Activated T-cell treated with anti-CD3 and anti-CD28 coated beads, Interleukin-2, amount 50 U/mL, for 1 hour (primary cell): ENCODE measurements at places on chromosomes 3 and 15.

- no peak for DNase-seq
Observed at GRCh38 chr15:81199031-81199779, 2.5 kb downstream of the IL16 start.

- DNase-seq: no peak
Observed at GRCh38 chr3:60742606-60743145, 508.6 kb downstream of the FHIT start.

- DNase-seq: no peak
Observed at GRCh38 chr15:81023483-81024264, 23.0 kb downstream of the TLNRD1 start.

DNA sequence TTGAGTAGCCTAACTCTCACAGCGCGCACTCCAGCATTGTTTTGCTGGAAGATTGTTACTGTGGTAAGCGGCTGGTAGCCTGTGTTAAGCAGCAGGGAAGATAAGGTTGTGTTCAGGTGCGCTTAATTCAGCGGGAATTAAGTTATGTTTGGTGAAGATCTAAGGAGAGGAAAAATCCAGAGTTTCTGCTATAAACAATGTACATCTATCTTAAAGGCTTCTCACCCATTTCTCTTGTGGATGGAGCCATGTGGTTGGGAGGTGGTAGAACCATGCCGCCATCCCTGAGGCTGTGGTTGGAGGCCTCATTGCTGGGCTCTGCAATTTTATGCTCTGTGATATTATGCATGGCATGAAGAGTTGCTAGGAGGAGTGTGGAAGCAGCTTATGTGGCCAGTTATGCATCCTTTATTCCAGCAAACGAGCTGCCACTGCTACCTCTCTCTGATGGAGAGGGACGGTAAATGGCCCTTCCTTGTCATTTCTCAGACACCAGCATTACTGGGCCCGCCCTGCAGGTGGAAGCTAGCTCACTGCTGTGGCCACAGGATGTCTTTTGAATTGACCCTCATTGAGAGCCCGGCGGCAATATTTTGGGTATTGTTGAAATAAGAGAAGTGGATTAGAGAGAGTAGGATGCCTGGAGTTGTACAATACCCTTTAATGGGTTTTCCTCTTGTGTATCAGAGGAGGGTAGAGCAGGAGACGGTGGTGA lies 1.3 kb downstream of the MINAR1 start:
- no peak for DNase-seq

DNA sequence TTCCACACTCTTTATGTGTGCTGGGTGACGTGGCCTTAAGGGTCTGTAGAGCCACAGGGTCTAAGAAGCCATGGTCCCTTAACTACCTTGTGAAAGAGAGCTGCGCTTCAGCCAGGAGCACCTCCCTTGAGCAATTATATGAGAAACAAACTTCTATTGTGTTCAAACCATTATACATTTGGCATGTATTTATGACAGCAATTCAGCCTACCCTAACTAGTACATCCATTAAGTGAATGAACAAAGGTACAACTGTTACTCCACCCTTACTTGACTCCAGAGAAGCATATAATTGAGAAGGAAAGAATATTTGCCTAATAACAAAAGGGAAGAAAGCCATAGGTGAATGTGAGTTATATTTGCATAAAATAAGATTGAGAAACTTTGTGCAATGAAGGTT lies 69.8 kb upstream of the BOC start:
- no peak for DNase-seq

- no peak for DNase-seq
Observed at GRCh38 chr15:63544258-63545026, 40.0 kb downstream of the USP3 start.

DNA sequence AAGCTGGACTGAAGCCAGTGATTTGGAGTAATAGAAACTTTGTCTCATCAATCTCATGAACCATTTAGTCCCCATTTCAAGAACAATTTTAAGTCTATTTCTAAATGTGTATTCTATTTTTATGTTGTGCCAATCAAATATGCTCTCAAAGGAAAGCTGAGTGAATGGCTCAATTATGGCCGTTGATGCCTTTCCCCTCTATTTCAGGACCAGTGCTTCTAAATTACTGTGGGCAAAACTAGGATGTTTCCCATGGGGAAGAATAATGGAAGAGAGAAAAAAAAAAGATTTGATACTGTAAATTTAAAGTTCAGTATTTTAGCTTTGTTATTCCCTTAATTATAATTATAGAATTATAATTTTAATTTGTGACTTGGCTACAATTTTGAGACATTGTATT lies 110.1 kb downstream of the CADM2 start:
- DNase-seq: no peak

DNA sequence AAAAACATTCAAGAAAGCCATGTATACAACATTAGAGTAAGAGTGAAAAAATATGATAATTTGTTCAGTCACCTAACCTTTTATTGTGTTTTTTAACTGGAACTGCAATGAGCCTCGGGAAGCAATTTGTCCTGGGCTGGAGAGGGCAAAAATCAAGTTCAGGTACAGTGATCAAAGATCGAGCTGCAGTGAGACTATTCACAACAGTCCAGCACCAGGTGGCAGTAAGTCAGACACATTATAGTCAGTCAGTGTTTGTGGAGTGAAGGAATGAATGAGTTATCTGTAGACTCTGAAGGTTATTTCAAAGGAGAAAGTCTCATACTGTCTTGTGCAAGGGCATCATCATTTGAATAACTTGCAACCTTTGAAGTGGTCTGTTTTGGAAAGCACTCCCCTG lies 116.6 kb downstream of the CHDH start:
- DNase-seq: no peak

DNA sequence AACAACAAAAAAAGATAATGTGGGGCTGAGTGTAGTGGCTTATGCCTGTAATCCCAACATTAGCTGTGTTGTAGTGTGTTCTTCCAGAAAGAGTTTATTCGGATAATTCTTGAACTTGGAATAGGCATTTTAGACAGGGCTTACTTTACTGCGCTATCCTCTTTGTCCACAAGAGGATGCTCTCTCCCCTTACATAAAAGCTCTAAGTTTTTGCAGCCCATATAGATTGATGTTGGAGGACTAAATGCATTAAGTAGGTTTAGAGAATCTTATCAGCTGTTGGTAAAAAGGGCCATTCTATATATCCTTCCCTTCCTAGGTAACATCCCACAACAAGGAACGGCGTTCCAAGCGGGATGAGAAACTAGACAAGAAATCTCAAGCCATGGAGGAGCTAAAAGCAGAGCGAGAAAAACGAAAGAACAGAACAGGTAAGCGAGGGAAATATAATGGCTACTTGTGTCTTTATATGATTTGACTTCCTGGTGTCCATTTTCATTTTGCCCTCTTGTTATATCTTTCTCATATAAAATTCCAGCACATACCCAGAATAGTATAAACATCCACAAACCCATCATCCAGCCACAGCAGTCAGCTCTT lies 27.8 kb upstream of the ITPKA start:
- no peak for DNase-seq

GRCh38 chr3:194112120-194113106 lies 23.5 kb upstream of the HES1 start:
- no peak for DNase-seq

- no peak for DNase-seq
Observed at GRCh38 chr3:128285042-128285966, 132.0 kb downstream of the EEFSEC start.
